ENCODE measurements at places on chromosomes 12 and 14. TPM values are rescaled to one million over a fixed set of nuclear protein-coding genes. Genes with fewer than 3 reads are reported as not detected.

The CLEC9A gene
- total RNA-seq: not detected

The FAM90A1 gene
- total RNA-seq: 0.11 TPM

The KRT78 gene
- not detected for total RNA-seq

The PAX9 gene
- not detected for total RNA-seq

The KRT2 gene
- total RNA-seq: not detected
